Left hindlimb (tissue), 1 donor: ENCODE measurements at places on chromosomes 11 and 22.
A peak's percentile ranks its signal among the peaks of the same experiment; 100 is the strongest.

DNA sequence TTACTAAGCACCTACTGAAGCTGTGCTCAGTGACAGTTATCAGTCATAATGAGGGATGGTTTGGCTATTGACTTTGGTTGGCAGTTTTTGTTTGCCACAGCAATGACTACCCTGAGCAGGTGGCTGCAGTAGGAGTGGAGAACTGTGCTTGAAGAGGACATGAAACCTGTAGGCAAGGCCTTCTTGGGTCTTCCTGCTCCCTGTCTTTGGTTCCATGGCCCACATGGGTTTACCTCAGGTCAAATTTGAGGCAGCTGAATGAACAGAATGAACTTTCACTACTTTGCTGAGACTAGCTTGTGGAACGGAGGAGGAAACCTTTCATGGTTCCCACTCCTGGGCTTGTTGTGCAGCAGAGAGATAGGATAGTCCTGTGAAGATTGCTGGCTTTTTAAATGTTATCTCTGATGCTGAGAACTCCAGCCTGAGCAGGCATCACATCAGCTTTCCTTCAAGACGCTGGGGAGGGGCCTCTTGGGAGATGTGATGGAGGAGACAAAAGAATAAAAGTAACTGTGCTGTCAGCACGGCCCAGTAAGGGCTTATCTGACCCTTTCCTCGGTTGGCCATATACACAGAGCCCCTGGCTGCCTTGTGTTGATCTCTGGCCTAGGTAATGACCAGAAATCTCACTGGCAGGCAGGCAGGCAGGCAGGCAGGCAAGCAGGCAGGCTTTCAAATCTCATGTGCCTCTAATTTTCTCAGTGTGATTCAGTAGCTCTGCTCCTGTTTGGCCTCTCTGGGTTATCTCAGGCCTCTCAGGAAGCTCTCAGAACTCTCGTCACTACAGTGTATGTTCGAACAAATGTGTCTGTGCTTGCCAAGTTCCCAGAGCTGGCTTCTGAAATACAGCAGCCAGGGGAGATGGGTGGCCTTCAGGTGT lies 12.0 kb downstream of the STIM1 start:
- DNase-seq = no peak

- DNase-seq = peak; percentile 81
Observed at GRCh38 chr11:64233913-64234586, at the start of gene VEGFB. Gene VEGFB, plus strand, starts transcription at chr11:64234584. Its CDS starts 250 bp downstream, at chr11:64234834.

- DNase-seq = peak; percentile 68
Observed at GRCh38 chr11:1276041-1276790, 33.2 kb downstream of the TOLLIP start.

GRCh38 chr11:30665067-30665466 lies 78.9 kb upstream of the MPPED2 start:
- DNase-seq = no peak
